ENCODE measurements at places on chromosomes 6 and 20.

- DNase-seq: no peak
Measured at GRCh38 chr6:146240322-146240721, 211.5 kb downstream of the GRM1 start.

- DNase-seq: no peak
Measured at GRCh38 chr6:134873500-134874388, 76.2 kb downstream of the ALDH8A1 start.

DNA sequence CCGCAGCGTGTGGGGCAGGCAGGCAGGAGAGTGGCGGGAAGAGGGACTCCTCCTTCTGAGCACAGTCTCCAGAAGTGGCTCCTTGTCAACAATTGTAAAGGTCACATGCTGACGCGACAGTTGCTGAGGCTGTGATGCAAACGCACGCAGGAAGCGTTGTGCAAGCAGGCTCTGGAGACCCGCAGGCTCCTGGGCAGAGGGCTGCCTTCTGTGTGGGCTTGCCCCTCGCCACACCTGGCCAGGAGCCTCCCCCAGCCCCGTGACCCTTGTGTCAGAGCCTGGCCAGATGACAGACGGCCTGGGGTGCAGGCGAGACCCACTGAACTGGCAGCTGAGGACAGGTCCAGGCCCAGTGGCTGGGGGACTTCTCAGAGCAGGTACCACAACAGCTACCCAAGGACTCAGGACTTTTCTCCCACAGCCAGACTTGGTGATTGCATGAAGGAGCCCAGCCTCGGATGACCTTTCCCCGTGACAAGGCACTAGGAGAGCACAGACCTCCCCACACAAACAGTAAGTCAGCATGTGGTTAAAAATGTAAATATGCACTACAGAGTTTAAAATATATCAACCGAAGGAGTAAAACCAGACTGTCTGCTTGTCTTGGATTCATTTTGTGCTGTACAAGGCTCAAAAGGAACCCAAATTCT lies 222.1 kb upstream of the RREB1 start:
- no peak for DNase-seq

DNA sequence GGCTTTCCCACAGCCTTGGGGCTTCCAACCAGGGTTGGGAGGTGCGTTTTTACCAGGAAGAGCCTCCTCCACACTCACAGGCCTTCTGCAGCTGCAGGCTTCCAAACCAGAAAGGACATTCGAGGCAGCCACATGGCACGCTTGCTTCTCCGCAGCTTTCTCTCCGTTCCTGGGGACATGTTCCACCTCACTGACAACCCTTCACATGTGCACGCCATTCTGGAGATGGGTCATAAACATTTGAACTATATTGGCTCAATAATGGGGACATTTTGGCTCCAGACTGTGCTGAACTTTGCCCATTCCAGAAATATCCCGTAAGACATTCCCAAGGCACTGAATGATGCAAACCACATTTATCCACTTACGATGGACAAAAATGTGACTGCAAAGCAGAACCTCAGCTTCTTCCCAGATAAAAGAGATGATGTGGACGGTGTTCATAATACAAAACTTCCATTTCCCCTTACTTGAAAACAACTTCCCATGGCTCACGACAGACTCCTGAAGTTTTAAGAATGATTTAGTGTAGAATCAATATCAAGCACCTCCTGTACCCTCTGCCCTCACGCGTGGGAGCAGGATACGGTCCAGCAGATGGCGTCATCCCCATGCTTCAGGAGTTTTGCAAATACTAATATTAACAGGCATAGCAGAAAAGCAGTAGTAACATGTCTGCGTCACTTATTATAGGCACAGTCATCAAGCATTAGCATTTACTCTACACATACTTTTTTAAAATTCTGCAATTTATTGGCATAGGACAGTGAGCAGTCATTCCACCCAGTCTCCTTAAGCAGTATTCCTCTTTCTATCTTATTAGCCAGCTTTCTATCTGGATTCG lies 25.4 kb upstream of the FOXF2 start:
- no peak for DNase-seq

DNA sequence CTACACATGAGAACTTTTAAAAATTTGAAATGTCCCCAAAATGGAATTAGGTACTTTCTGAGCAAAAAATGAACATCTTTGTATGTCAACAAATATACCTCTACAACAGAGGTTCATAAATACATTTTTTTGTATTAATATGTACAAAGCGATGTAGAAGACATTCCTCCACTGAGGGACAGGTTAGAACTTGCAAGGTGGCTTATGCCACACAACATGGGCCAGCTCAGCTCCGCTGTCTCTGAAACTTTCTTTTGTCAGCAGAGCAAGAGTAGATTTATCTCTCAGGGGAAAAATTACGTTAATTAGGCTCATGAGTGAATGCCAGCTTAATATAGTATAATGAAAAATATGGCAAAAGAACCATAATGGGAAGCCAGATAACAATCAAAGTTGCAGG lies 10.6 kb upstream of the TMEM242 start:
- DNase-seq: no peak

DNA sequence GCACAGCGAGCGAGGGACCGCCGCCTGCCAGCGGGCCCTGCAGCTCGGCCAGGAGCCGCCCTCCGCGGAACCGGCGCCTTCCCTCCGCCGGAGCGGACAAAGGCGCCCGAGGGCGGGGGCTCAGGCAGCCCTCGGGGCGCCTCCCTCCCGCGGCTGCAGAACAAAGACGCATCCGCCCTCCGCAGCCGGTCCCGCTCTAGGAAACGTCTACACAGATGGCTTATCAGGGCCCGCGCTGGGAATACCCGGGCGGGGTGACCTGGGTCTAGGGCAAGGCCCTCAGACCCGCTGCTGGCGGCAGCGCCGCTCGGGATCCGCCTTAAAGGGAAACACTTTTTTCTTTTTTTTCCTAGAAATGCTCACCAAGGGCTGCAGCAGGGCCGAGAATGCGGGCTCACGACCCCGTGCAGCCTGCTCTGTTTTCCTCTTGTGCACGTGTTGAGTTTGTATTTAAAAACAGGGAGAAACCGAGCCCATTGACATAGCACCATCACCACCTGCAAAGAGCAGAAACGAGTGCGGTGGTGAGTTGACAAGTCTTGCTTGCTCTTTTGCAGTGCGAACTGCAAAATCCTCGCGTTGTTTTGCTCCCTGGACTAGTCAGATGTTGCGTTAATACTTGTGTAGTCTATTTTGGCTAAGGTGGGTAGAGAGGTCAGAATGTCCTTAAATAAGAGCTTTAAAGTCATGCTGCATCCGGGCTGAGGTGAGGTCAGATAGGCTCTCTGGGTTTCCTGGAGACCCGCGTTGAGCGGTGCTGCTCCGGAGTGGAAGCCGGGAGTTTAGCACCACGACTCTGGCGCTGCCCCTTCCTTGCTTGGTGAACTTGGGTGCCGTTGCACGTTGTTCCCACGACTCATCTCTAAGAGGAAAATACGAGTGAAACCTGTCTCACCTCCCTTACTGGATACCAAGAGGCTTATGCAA lies 1.1 kb upstream of the RPS6KA2 start:
- DNase-seq: no peak
